GM13977 (cell line): ENCODE measurements at places on chromosomes 2 and 18.
A peak's percentile ranks its signal among the peaks of the same experiment; 100 is the strongest.

DNA sequence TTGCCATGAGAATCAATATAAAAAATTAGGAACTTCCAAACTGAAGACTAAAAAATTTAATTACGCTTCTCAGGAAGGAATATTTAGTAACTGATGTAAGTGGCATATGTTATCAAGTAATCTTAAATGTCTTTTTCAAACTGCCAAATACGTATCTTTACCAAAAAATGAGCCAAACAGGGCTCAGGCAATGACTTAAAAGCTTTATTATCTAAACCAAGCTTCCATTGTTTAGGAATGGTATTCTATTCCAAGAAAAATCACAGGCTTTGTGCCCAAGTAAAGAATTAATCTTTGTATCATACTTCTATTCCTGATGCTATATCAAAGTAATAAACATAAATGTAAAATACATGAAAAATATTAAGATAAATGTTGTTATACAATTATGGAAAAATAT, 71.7 kb upstream of the GRB14 start:
- DNase-seq: no peak

- DNase-seq: no peak
Observed at GRCh38 chr2:11102466-11102865, 52.8 kb upstream of the SLC66A3 start.

- DNase-seq: no peak
Observed at GRCh38 chr2:27489118-27489497, 435 bp downstream of the IFT172 start.

- DNase-seq: no peak
Observed at GRCh38 chr2:156065912-156066311, 266.6 kb downstream of the NR4A2 start.

DNA sequence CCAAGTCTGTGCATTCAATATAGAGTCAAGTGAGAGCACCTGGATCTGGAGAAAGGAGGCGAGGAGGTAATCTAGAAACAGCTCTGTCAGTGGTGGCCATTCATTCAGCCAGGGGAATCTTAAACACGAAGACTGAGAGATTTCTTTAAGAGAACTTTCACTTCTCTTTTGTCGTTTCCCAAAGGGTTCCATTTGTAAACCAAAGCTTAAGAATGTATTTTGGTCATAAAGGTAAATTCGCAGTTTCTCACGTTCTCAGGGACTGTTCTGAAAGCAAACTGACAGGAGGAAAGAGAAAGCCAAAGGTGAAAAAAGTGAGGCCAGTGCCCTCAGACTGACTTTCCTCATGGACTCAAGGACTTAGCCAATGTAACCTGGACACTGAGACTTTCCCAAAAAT, 513.5 kb downstream of the CMPK2 start:
- DNase-seq: peak; percentile 34

DNA sequence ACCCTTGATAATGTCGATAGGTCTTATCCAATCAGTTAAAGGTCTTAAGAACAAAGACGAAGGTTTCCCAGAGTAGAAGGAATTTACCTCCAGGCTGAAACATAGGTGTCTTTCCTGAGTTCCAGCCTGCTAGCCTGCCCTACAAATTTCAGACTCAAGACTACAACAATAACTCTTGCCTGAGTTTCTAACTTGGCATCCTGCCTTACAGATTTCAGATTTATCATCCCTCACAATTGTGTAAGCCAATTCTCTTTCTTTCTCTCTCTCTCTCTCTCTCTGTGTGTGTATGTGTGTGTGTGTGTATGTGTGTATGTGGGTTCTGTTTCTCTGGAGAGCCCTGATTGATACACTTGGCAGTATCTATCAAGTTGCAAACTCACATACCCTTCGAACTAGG, 37.2 kb upstream of the B4GALT6 start:
- no peak for DNase-seq

GRCh38 chr2:129800686-129801085, 178.8 kb upstream of the RAB6C start:
- DNase-seq: no peak

GRCh38 chr18:42514512-42514911, 559.5 kb downstream of the PIK3C3 start:
- no peak for DNase-seq

GRCh38 chr2:11397513-11397912, 53.1 kb upstream of the ROCK2 start:
- DNase-seq: no peak

- no peak for DNase-seq
Observed at GRCh38 chr2:188291142-188291616, 495 bp upstream of the GULP1 start.

DNA sequence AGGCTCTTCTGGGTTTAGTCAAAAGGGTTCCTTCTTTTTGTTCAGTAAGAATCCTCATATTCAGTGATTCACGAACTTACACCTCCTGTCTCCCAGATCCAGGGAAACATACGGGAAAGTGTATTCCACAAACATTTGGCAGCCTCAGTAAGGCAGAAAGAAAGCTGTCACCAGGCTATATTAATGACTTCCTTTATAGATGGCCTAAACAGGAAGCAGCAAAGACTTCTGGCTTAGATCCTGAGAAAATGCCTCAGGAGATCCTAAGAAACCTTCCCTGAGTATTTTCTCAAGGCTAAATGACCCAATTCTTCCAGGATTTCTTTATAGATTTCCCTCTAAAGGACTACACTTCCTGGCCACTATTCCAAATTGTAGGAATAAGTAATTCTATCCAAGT, 1995.5 kb upstream of the CELF4 start:
- no peak for DNase-seq

DNA sequence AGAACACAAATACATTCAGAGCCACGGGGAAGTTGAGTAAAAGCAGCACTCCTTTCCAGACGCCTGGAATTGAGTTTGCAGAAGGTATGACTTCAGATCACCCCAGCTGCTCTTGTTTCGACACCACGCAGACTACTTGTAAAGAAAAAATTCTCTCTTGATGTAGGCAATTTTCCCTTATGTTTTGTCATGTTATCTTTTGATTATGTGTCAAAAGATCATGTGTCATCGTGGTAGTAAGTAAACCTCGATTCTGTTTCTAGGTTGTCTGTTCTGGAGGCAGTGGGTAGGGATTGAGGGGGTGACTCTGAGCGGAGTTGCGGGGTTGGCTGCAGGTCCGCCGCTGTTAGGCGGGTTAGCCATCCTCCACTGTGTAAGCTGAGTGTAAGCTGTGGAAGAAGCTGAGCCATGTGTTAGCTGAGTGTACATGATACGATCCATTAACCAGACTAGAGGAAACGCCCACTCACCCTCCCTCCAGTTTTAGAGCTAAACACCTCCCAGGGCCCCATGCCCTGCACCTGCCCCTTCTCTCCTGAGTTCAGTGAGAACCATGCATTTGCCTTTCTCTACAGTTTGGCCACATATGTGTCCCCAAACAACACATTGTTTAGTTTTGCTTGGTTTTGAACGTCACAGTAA, 181.8 kb downstream of the SNTG2 start:
- DNase-seq: no peak

DNA sequence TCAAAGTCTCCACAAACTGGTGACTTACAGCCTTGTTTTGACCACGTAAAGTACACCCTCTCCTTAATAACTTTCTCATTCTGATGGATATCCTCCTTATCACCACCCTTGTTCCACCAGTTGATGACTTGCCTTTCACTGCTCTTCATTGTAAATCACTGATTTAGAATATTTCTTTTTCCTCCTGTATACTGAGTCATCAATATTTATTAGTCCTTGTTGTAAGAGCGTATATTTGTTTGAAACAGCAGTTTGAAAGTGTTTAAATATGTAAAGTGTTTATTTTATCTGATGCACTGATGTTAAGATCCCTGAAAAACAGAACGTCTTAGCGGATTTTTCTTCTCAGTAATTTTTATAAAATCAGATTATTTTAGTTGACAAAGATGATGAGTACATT, 34.2 kb upstream of the DYSF start:
- DNase-seq: no peak

- no peak for DNase-seq
Observed at GRCh38 chr2:109350526-109350925, 221.5 kb downstream of the SH3RF3 start.

DNA sequence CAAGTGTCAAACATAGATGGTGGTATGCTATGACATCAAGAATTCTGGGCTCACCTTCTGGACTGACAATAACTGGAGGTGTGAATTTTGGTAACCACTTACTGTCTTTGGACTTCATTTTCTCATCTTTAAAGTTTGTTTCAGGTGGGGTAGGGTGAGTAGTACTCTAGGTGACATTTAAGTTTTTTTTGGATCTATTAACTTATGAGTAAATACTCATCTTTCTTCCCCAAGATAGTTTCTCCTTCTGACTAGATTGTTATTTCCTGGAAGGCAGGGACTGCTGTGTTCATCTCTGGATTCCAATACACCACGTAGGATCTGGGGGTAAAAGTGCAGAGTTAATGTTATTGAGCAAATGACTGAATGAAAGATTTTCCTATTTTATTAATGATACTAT, 55.9 kb downstream of the ICOS start:
- no peak for DNase-seq

DNA sequence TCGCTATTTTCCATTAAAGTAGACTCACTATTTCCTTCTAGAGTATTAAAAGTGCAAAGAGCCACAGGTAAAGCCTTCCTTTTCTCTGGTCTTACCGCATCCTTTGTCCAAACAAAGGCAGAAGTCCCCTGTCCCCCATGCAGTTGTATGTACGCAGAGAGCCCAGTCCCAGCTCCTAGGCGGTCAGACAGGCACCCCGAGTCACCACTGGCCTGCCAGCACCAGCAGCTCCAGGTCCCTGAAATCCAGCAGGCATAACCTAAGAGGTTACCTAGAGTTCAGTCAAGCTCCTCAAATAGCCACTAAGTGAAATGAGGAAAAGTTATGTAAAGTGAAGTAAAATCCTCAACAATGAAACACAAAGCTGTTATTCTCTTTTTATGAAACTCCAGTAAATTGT, 60.4 kb upstream of the TWIST2 start:
- no peak for DNase-seq

- DNase-seq: no peak
Observed at GRCh38 chr2:120937686-120938044, 202.0 kb downstream of the GLI2 start.

DNA sequence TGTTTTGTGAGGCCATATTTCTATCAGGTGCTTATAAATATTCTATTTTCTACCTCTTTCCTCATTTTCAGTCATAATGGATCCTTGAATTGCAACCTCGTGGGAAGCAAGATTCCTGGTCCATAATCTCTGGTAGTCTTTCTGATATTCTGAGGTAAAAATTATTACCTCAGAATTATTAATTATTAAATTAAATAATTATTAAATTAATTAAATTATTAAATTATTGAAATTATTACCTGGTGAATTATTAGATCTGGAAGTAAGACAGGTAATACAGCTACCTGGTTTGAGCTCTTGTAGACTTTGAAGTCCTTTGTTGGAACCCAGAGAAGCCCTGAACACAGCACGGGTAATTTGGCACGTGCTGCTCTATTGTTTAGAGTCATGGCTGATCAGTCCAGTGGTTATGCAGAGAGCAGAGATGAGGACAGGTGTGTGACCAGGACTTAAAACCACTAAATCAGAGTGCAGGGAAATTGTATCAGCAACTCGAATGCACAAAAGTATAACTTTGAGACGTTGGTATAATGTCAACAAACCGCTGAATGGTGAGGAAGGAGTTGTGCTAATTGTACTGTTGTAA, 46.8 kb upstream of the PTPRM start:
- DNase-seq: no peak

- DNase-seq: no peak
Observed at GRCh38 chr18:45245091-45245511, 370.2 kb upstream of the SLC14A2 start.

GRCh38 chr18:10317864-10318690, 136.4 kb upstream of the APCDD1 start:
- no peak for DNase-seq

- DNase-seq: peak; percentile 65
Observed at GRCh38 chr2:168194784-168195522, 52.4 kb downstream of the STK39 start.

DNA sequence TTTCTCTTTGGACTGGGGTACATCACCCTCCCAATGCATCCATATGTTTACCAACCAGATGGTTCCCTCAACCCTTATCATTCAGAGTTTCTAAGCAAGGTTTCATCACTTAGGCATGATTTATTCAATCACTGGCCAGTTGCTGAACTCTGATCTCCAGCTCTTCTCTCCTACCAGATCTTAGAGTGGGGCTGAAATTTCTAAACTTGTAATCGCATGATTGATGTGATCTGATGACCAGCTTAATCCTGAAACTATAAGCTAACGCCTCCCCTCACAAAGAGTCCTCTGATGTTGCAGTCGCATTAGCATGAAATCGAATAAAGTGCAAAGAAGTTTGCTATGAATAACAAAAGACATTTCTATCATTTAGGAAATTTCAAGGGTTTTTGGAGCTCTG, 1082.0 kb downstream of the DPP10 start:
- DNase-seq: no peak

DNA sequence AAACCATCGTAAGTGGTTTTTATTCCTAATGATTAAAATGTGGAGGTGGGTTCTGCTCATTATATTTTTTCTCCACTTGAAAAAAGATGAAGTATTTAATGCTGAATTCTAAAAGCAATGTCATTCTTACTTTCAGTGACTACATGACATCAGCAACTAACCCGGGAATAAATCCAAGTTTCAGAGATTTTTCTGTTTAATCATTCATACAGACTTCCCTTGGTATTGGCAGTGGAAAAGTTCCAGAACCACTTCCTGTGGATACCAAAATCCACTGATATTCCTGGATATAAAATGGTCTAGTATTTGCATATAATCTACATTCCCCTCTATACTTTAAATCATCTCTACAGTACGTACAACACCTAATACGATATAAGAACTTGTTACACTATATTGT, 128.6 kb downstream of the ZNF532 start:
- no peak for DNase-seq

DNA sequence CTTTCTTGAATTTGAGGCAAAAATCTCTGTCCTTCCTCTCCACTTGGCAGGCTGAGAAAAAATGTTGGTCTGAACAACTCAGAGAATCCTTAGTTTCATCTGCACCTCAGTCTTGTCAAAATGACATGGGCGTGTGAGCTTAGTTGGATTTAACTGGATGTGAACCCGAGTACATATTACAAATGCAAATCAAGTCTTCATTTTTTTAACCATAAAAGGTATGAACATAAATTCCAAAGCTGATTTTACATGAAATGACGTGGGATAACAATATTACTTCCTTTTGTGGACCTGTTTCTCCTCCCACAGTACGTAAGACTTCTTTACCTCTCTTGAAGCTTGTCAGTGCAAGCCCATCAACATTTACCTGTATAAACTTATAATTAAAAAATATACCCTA, 32.6 kb upstream of the RND3 start:
- no peak for DNase-seq

DNA sequence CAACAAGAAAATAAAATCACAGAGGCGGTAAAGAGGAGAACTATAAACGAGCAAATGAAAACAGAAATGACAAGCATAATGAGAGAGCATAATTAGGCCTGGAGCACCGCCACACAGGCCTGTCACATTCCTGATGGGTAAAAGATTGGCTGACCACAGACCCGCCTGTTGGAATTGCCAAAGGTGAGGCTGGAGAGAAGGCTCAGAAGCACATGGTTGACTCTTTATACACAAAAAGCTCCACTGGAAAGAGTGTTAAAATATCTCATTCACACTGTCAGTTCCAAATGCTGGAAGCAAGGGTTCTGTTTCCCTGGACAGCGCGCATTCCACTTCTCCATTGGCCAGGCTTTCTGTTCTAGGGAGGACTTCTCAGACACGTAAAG, 5.9 kb upstream of the LGALSL start:
- no peak for DNase-seq

GRCh38 chr2:158701101-158701500, 94.0 kb upstream of the DAPL1 start:
- DNase-seq: no peak
